ENCODE measurements at places on chromosomes 3 and 15.

- DNase-seq = no peak
Measured at GRCh38 chr3:17799312-17799711, 56.9 kb upstream of the TBC1D5 start.

GRCh38 chr3:175118382-175118941 lies 259.3 kb downstream of the NAALADL2 start:
- DNase-seq = no peak

DNA sequence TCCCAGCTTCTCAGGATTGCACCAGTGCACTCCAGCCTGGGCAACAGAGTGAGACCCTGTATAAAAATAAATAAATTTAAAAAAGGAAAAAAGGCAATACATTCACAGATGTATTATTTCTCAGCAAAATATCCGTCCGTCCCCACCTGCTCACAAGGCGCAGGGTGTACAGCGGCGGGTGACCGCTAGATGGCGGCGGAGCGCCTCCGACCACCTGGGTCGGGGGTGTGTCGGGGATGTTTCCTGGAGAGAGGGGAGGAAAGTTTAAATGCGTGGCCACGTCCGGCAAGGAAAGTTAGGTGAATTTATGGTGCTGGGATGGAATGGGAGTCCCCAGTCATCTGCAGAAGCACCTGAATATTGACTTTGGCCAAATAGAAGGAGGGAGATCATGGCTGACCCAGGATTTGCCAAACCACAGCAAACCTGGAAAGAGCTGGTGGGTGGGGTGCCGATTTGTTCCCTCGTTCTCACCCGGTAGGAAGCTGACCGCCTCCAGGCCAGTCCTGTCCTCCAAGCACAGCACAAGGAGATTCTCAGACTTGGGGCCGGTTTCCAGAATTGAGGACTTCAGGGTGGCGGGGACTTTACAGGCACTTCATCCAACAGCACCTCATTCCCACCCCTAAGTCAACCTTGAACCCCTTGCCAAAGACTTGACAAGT lies 88.3 kb downstream of the TMEM266 start:
- peak; percentile 43 for DNase-seq

- DNase-seq = no peak
Measured at GRCh38 chr3:134333522-134334181, 40.6 kb downstream of the AMOTL2 start.

DNA sequence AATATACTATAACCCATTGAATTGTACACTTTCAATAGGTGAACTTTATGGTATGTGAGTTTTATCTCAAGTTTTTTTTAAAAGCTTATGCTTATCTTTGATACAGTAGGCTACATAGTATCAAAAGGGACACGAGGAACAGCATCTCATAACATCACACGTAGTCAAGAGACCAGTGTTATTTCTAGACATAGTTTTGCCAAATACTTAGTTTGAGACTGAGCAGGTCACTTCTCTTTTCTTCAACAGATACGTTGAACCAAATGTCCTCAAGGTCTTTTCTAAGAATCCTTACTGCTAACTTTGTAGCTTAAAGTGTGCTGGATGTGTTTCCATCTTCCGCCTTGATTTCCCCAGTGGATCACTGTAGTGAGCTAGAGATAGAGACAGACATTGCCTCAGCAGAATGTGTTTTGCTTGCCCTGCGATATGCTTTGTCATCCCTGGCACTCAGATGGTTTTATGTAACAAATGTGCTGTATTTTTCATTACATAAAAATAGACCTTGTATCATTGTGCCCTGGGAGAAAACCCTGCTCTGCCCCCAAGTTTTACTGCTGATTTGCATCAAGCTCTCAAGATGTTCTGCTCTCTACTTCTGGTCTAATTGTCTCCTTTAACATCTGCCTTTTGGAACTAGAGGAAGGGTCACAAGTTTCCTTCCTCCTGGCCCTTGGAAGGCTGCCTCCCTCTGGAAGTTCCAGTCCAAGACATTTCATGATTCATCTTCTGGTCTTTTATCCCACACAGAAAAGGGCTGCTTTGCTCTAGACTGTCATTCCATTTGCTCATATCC lies 426.4 kb upstream of the RGMA start:
- DNase-seq = no peak

DNA sequence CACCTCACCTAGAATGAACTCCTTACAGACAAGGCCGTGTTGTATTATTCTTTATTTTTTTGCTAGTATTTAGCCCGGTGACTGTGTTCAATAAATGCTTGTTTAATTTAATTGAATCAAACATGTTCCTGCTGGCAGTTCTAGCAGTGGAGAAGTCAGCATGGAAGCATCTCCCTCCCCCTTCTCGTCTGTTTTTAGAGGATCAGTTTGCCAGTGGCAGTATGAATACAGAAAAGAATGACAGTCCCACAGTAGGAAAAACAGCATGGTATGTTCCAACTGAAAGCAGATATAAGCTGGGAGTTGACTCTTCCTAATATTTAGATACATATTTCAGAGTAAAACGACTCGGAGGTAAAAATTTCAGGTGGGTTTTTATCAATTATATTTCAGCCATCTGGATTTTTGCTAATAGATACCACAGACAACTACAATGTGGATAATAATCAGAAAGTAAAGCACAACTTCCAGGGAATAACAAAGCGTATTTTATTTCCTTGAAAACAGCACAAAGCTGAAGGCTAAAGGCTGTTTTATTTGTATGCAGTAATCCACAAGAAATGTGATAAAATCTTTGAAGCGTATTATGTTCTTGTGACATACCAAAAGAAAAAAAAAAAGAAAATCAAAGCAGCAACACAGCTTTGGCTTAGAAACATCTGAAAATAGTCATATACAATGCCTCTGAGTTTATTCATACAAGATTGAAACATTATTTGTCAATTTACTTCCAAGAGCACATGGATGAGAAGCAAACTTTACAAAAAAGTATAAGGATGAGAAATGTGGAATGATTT lies 244.5 kb upstream of the KCNMB2 start:
- DNase-seq = no peak

DNA sequence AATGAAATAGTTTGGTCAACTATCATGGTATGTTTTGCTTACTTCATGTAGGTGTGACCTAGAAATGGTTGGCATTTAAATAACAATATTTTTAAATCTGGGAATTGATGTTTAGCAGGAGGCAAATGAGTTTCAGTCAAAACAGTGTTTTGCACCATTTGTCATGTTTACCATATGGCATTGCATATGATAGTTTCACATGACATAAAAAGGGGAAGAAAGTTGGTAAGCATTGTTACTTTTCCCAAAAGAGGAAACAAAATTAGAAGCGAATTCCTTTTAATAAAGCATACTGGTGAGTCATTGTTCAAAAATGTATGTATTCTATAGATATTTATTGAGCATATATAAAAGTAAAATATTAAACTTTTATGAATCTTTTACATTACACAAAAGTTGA lies 2.3 kb downstream of the RNF13 start:
- no peak for DNase-seq

GRCh38 chr15:62793752-62794144 lies 248.8 kb upstream of the TPM1 start:
- DNase-seq = no peak

DNA sequence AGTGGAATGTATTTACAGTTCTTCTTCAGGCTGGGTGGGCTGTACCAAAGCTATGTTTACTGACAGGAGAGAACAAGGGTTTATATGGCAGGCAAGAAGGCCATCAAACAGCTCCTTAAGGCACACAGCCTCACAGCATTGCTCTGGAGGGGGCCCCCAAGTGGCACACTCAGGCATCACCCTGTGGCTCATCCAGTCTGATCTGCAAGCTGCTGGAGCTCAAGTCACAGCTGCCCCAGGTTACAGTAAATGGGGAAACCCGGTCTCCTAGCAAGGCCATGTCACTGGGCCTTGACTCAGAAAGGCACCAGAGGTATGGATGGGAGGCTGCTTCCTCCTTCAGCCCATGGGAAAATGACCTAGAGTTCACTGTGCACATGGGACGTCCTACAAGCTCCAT lies 67.5 kb downstream of the TFG start:
- no peak for DNase-seq

DNA sequence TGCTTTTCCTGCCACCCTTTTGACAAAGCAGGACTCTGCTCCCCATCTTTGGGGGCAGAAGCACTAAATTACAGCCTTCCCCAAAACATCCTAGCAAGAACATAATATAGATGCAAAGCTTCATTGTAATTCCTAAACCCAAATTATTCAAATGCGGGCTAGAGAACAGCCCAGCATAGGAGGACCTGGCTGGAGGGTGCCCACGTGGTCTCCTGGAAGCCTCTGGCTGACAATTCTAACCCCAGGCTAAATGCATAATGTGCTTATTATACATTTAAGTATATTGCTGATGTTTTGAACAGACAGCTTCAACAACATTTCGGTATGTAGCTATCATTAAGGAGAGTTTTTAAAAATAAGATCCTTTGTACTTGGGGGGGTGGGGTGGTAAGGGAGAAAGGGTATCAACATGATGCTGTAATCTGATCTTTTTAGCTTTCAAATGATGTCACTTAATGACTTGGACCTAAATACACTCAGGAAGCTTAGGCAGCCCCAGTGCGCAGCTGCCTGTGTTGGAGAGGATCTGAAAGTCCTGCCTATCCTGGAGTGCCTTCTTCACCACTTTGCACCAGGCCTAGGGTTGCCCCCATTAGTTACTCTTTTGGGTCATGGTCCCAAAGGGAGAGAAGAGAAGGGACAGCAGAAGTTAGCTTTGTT lies 57.2 kb upstream of the USP3 start:
- no peak for DNase-seq

GRCh38 chr3:4547799-4548198 lies 54.7 kb downstream of the ITPR1 start:
- DNase-seq = no peak

GRCh38 chr3:194058189-194058571 lies 77.8 kb upstream of the HES1 start:
- peak; percentile 54 for DNase-seq

DNA sequence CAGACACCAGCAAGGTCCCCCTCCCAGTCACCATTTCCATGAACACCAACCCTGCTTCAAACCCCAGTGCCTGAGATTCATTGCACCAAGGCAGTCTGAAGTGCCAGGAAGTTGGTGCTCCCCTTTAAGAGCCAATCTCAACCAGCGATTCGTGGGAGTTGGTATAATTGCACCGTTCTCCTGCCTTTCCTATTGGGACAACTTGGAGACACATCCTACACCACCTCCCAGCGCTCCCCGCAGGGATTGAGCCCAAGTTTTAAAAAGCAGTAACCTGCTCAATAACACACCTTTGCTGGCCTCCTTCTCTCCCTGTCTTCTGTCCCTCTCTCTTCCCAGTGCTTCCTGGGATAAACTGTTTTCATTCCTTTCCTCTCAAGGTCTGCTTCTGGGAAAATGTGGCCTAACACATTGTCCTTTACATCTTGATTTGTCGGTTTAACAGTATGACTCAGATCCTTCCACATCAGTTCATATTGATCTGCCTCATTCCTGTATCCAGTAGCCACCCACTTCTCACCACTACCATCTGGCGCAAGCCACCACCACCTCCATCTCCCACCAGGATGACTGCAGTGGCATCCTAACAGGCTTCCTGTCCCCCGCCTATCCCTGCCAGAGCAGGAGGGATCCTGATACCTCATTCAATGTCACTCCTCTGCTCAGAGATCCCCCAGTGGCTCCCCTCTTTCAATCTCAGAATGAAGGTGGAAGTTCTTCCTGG lies 37.8 kb upstream of the HRH1 start:
- DNase-seq = peak; percentile 74

GRCh38 chr3:10666621-10667020 lies 149.4 kb upstream of the SLC6A11 start:
- peak; percentile 60 for DNase-seq

- no peak for DNase-seq
Measured at GRCh38 chr3:189728915-189729314, 97.7 kb downstream of the TP63 start.

DNA sequence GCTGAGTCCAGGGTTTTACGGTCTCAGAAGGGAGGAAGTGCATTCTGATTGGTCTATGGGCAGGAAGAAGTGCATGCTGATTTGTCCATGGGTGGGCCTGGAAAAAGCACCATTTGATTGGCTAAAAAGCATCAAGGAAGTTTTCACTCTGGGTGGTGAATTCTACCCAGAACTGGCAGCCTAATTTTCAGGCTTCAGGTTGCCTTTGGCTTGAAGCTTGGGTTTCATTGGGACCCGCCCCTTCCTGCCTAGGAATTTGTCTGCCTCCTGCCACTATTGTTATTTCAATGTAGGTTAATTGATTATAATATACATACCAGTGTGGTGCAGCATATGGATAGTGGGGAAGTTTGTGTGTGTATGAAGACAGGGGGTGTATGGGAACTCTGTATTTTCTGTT lies 1355.9 kb downstream of the SI start:
- no peak for DNase-seq

- DNase-seq = no peak
Measured at GRCh38 chr3:183195266-183195665, 32.7 kb upstream of the LAMP3 start.

GRCh38 chr3:86239946-86240345 lies 751.0 kb downstream of the VGLL3 start:
- DNase-seq = no peak

DNA sequence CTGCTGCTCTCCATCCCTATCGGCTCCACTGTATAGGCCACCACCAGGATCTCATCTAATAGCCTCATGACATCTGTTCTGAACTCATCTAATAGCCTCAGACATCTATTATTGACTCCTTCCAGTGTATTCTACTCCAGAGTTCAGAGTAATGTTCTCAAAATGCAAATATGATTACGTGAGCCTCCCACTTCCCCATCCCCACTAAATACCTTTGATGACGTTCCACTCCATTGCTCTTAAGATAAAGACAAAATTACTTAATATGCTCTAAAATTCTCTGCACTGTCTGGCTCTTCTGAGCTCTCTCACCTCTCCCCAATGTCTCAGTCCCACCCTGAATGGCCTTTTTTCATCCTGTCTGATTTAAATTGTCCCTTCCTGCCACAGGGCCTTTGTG lies 94.7 kb downstream of the SAMMSON start:
- DNase-seq = no peak

- DNase-seq = no peak
Measured at GRCh38 chr15:88321271-88321670, 64.7 kb upstream of the NTRK3 start.

DNA sequence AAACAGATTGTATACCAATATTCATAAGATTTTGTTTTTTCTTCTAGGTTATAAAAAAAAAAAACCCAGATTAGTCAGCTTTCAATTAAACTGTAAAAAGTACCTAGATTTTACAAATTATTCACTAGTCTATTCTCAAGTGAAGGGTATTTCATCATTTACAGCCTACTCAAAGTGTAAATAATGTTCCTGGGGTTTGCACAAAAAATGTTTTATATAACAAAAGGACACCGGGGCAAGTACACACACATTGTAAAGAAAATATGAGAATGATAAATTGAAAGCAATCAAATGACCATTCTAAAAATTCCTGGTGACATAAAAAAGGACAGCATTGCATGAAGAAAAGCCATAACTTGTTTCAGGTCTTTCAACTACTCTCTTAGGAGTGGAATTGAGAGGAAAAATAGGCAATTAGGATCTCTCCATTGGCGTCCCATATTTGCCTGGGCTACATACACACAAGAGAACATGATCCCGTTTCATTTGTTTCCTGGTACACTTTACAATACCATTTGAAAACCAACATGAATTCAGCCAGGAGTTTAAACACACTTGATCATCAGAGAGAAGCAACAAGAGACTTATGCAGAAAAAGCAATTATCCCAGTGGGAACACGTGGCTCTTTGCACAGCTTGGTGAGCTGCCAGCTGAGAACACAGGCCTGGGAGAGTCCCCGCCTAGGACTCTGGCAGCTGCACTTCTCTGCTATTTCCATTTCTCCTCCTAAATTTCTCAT lies 1039.2 kb downstream of the ROBO1 start:
- DNase-seq = peak; percentile 78
